ENCODE measurements at places on chromosomes 7 and 10.

- DNase-seq = no peak
Observed at GRCh38 chr7:8931906-8932646, 498.7 kb downstream of the NXPH1 start.

GRCh38 chr10:7297094-7297493 lies 113.7 kb downstream of the SFMBT2 start:
- DNase-seq = no peak

- DNase-seq = no peak
Observed at GRCh38 chr7:159020987-159021386, 123.7 kb downstream of the VIPR2 start.

DNA sequence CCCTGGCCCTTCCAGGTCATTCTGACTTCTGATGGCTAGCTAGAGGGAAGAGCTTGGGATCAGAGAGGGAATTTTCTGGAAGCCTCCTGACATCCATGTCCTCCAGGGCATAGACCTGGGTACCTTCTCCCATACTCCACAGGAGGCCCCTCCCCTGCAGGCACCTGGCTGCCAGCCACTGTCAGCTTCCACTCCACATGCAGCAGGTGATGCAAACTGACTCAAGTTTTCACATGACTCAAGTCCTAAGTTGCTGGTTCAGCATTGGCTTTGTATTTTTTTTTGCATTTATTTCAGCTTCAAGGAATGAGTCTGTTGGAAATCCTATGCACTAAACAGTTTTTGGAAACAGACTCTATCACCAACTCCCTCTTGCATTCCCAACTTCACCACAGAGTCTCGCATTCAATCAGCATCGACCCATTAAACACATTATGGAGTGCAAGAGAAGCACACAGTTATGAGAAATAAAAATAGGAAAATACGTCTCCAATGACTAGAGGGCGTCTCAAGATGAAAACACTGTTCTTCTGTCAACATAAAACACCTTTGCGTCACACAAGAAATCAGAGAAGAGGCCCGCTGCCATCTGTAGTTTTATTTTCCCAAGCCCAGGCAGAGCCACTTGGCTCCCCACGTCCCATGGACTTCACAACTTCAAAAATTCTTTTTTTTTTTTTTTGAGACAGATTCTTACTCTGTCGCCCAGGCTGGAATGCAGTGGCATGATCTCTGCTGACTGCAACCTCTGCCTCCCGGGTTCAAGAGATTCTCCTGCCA lies 362.6 kb upstream of the MGMT start:
- DNase-seq = no peak

DNA sequence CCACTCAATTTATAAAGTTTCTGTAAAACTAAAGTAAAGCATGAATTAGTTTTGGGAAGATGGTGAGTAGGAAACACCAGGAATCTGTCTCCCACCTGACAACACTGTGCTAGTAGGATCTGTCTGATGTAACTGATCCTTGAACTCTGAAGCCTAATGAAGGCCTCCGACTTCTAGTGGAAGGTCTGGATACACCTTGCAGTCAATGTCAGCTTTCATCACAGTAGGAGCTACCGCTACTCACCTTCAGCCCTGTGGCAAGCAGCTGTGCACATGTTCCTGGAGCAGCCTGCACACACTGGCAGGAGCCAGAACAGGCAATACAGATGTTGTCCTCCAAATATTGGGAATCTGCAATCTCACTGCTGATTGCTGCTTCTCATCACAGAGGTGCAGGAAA lies 471.4 kb downstream of the PTPRN2 start:
- DNase-seq = no peak

GRCh38 chr10:30241422-30242110 lies 107.5 kb downstream of the MTPAP start:
- DNase-seq = no peak

- no peak for DNase-seq
Observed at GRCh38 chr10:77872947-77873535, 53.5 kb downstream of the DLG5 start.

DNA sequence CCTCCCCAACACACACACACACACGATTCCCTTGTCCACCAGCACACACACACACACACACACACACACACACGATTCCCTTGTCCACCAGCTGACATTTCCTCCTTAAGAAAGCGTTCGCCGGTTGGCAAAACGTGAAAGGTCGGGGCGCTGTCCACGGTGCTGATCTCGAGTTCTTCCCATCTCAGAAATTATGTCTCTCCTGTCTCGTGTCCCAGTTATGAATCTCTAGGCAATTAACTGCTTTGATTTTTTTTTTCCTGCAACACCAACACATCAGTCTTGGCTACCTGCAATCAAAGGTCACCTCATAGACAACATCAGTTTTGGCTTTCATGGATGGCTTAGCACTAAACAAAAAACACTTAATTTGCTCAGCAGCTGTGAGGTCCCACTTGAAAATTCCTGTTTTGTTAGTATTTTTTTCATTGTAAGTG lies 1.9 kb downstream of the INA start:
- DNase-seq = no peak

GRCh38 chr10:62885684-62886461 lies 69.7 kb upstream of the EGR2 start:
- no peak for DNase-seq

- no peak for DNase-seq
Observed at GRCh38 chr10:129608653-129609052, 141.6 kb downstream of the MGMT start.

DNA sequence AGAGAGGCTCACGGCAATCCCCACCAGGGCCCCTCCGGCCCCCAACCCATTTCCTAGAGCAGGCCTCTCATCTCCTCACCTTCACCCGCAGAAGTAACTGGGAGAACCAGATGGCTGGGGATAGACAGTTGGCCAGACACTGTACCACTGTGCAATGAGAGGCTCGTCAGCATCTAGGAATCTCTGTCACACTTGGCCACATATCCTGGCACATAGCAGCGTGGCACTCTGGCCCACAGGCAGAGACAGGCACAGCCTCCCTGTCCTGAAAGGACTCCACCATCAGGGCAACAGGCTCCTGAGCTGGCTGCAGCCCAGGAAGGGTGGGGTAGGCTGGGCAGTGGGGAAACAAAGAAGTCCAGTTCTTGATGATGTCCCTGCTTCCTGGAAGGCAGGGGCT lies 45.8 kb downstream of the C10orf143 start:
- no peak for DNase-seq

DNA sequence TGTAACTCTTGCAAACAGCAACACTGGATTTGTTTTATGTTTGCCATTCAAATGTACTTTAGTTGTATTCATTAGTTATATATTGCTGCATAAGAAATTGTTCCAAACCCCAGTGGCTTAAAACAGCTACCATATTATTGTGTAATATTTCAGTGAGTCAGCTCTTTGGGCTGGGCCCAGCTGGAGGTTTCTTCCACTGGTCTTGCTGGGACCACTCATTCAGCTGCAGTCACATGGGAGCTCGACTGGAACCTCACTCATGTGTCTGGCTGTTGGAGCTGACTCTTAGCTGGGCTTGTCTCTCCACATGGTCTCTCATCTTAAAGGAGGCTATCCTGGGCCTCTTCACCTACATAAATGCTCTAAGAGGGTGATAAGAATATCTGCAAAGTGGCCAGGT lies 23.2 kb upstream of the PIP4K2A start:
- no peak for DNase-seq

DNA sequence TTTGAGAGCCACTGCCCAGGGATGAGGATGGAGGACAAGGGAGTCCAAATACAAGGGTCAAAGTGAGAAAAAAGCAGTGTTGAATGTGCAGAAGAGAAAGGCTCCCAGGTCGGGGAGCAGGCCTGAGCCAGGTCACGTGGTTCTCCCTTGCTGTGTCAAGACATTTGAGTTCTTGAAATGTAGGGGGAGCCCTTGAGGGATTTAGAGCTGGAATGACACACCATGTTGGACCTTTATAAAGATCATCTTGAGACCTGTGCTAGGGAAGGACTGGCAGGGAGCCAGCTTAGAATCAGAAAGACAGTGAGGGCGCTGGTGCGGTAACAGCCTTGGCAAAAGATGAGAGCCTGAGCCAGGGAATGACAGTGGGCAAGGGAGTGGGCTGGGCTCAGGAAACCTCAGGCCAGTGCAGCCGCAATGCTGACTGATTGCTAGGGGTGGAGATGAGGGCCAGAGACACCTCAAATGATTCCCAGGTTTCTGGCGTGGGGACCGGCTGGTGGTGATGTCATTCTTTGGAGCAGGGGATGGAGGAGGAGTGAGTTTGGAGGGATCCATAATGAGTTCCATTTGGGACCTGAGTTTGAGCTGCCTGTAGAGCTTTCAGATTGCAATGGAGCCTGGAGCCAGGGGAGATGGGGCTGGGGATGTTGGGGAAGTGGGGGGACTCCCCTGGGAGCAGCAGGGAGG lies 120.1 kb downstream of the PTPN20 start:
- DNase-seq = no peak

GRCh38 chr7:2530071-2530987 lies 10.8 kb downstream of the LFNG start:
- no peak for DNase-seq

GRCh38 chr10:31314256-31315150 lies 4.5 kb upstream of the ZEB1 start:
- DNase-seq = no peak

Measured in thoracic aorta (tissue), 2 donors.